Activated T-helper 1 cell treated with Interleukin-2 at 50 U/mL for 16 hours (primary cell): ENCODE measurements at places on chromosomes 3 and 15.

GRCh38 chr3:38138349-38139190 is at the start of gene MYD88:
Gene MYD88, plus strand, starts transcription at chr3:38138661. Its CDS starts 40 bp downstream, at chr3:38138701.
- DNase-seq = peak; percentile 72

DNA sequence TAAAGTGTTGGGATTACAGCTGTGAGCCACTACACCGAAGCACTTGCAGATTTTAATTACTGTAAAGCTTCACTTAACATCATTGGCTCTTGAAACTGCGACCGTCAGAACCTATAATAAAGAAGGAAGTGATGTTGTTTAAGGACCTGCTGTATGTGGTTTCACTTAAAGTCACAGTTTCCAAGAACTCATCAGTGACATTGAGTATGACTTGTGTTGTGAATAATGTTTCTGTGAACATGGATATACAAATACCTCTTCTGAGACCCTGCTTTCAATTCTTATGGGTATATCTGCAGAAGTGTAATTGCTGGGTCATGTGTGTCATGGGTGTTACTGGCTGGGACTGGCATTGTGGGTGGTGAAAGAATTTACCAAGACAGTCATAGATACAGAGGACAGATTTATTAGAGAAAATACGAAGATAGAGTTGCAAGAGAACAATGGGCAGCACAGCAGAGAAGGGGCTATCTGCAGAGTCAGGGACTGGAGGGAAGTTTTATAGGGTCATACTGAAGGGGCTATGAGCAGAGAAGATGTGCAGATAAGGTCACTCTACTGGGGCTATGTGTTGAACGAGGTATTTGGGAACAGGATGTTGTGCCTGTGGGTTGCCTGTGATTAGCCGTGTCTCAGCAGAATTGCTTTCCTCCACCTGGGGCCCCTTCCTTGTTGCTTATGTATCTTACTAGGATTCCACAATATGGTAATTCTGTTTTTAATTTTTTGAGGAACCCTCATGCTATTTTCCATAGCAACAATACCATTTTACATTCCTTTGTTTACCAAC is 4.5 kb downstream of the NDUFB5 start:
- no peak for DNase-seq

GRCh38 chr3:43764471-43764870 is 73.7 kb downstream of the ABHD5 start:
- DNase-seq = no peak

DNA sequence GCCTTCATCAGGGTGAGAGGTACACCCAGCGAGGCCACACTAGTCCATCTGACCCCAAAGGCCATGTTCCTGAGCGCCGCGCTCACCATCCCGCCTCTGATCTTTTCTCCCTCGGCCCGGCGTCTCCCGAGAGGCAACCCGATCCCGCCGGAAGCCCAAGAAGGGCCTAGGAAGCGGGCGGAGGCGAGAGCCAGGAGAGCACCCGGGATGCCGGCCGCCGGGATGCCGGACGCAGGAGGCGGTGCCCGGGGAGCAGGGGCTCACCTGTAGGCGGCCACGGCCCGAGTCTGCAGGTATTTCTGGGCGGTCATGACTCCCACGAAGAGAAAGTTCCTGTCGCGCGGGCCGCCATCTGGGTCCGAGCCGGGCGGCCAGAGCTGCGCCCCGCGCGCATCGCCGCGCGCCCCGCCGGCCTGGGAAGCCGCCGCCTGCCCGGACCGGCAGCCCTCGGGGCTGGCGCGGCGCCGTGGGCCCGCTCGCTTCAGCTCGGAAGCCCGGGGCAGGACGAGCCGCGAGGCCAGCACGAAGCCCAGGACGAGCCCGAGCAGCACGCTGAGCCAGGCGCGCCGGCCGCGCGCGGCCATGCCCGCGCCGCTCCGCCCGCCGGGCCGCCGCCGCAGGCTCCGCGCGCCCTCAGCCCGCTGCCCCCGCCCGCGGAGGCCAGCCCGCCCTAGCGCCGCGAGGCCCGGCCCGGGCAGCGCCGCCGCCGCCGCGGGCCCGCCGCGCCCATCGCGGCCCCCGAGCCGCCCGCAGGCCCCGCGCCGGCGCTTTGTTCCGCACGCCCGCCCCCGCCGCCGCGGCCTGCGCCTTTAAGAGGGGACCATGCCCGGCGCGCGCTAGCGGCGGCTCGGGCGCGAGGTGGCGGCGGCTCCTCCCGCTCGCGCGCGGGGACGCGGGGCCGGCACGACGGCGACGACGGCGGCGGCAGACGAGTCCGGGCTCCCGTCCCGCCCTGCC is 697 bp downstream of the CHSY1 start:
- no peak for DNase-seq

- DNase-seq = no peak
Measured at GRCh38 chr3:851098-851790, 241.6 kb upstream of the CNTN6 start.

GRCh38 chr3:50295553-50296431 is 3.4 kb downstream of the HYAL3 start:
- no peak for DNase-seq
